Gastroesophageal sphincter (tissue), 4 donors: ENCODE measurements at places on chromosomes 11 and 22. TPM values are rescaled to one million over a fixed set of nuclear protein-coding genes. Genes with fewer than 3 reads are reported as not detected.

Gene ACR
- not detected for total RNA-seq

Gene KIF18A
- 0.81 TPM for total RNA-seq

DNA sequence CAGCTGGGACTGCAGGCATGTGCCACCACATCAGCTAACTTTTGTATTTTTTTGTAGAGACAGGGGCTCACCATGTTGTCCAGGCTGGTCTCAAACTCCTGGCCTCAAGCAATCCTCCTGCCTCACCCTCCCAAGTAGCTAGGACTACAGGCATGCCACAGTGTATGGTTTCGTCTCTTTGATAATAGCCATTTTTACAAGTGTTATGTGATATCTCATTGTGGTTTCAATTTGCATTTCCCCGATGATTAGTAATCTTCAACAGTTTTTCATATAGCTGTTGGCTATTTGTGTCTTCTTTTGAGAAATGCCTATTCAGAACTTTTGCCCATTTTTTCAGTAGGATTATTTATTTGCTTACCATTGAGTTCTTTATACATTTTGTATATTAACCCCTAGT lies 9.0 kb upstream of the MTMR3 start:
- ATAC-seq: no peak

- ATAC-seq: no peak
Observed at GRCh38 chr11:72069200-72069599, 11.1 kb downstream of the NUMA1 start.

Gene MCM5
- total RNA-seq: 15.4 TPM

Gene CARD10
- total RNA-seq: 4.0 TPM

Gene NXF1
- total RNA-seq: 72.3 TPM

DNA sequence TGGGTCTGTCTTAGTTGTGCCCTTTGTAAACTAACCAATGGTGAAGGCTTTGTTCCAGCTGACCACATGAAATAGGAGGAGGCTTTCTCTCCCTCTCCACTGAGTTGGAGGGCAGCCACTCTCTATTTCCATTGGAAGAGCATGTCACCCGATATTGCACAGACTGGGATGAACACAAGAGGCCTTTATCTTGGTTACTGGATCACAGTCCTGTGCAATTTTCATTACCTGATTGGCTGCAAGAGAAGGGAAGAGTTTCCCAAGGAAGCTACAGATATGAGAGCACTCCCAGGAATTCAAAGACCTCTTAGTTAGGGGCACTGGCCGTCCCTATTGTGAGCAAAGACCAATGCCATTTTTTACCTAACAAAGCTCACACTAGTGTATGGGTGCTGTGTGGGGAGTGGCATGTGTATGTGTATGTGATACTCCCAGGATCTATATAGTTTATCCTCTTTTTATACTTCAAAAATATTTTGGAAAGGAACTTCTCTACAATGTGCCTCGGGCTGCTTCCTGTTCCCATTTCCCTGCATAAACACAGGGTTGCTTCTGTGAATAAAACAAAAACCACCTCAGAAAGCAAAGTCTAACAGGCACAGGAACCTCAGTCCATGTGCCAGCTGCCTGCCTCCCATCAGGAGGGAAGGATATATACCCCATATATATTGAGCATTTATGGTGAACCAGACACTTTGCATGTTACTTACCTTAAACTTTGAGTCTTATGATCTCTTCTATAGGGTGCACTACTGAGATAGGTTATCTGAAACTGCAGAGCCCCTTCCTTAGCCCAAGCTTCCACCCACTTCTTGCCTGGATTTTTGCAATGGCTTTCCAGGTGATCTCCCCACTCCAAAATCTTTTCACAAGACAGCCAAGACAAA lies 126.5 kb downstream of the RASSF10 start:
- ATAC-seq: no peak

GRCh38 chr11:111193924-111194490 lies 51.5 kb upstream of the POU2AF2 start:
- ATAC-seq: no peak

Gene TEX12
- not detected for total RNA-seq

- ATAC-seq: peak; percentile 65
Observed at GRCh38 chr11:100632941-100633452, 54.1 kb upstream of the ARHGAP42 start.

Gene CDC45
- 2.1 TPM for total RNA-seq

Gene GDPD4
- total RNA-seq: not detected

- peak; percentile 55 for ATAC-seq
Observed at GRCh38 chr11:130102301-130103249, 32.9 kb downstream of the APLP2 start.

- no peak for ATAC-seq
Observed at GRCh38 chr11:100753571-100753970, 66.5 kb downstream of the ARHGAP42 start.

Gene TSPAN32
- 3.6 TPM for total RNA-seq

Gene C11orf91
- total RNA-seq: not detected

- ATAC-seq: peak; percentile 73
Observed at GRCh38 chr22:19179497-19180048, 1.0 kb upstream of the SLC25A1 start.

Gene PAFAH1B2
- total RNA-seq: 60.7 TPM

- no peak for ATAC-seq
Observed at GRCh38 chr22:22037229-22037628, 54.6 kb upstream of the TOP3B start.

Gene POLDIP3
- total RNA-seq: 50.7 TPM

Gene SLC5A12
- total RNA-seq: not detected

- no peak for ATAC-seq
Observed at GRCh38 chr11:61880031-61880430, 11.3 kb downstream of the FADS3 start.

Gene SERGEF
- 35.7 TPM for total RNA-seq

DNA sequence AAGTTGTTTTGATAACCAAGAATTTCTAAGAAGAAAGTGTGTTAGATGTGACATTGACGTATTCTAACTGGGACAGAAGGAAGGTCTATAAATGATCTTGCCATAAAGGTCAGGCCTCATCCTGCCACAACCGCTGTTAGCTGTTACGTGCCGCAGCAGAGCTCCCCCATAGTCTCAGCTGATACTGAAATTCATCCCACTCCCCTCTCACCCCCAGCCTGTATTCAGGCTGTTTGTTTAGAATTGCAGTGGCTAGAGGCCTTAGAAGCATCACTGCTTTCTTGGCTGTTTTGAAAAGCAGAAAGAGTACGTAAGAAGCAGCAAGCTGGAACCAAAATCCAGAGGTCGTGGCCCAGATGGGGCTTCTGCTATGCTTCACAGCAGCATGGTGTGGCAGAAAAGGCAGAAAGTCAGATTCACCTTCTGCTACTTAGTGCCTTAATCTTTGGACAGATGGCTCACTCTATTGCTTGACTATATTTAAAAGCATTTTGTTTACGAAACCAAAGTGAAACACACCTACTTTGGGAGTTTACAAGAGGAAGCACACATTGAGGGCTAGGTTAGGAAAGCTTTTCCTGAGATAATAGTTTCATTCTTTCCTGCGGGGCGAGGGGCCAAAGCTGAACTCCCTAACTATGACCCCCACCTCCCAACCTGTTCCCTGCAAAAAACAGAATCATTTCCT lies 950 bp upstream of the LAYN start:
- ATAC-seq: peak; percentile 4

- ATAC-seq: no peak
Observed at GRCh38 chr11:45264839-45265515, 21.2 kb downstream of the SYT13 start.

DNA sequence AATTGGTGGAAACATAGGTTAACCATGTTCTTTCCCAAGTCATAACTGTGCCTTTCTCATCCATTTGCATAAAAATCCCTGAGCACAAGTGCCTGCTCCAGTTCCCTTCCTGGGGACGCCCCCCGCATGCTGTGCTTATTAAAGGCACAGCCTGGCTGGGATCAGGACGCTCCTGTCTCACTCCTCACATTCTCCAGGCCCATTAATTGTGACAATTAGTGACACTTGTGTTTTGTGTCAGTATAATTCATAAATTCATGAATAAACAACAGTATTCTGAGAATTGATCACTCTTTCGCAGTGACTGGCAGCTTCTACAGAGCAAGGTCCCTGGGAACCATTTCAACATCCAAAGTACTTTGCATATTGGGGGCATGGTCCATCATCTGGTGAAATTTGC lies 1354.4 kb downstream of the TBC1D22A start:
- no peak for ATAC-seq

DNA sequence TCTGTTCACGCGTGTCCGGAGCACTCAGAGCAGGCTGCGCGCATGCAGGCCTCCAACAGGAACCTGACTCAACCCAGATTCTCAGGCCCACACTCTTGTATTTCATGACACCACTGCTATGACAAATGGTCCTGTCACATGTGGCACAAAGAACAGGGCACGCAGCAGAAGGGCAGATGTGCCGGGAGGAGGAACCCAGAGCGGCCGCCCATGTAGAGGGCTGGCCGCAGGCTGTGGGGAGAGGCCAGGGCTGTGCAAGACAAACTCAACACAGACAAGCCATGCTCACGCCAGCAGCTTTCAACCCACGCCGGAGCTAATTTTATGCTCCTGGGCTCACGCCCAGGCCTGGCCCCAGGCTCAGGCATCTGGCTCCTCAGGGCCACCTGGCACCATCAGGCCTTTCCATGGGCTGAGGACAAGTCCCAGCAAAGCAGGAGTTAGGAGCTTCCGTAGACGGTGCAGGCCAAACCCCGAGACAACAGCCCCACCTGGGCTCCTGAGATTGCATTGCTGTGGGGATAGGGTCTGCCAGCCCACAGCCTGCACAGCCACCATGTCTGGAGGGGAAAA lies 40.0 kb downstream of the DUSP8 start:
- ATAC-seq: peak; percentile 68

DNA sequence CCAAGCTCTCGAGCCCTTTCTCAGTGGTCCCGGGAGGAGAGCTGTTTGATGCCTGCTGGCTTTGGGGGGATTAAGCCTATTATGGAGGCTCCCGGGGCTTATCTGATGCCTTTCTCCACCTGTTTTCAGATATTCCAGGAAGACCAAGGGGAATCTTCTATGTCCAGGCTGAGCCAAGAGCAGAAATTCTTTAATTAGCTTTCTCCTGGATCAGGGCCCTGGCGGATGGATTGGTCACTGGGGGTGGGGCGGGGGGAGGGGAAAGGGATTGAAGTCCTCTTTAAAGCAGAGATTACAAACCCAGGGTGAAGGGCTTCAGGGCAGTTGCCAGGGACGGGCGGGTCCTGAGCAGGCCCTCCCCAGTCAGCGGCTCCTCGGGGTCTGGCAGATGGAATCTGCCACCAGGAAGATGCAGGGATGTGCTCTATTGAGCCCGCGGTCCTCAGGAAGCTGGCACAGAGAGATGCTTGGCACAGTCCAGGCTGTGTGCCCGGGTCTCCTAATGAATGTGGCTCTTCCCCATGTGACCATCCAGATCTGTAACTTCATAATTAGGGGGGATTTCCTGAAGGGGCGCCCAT lies 33.6 kb downstream of the MACROD1 start:
- ATAC-seq: no peak

Gene TUBA8
- 1.3 TPM for total RNA-seq

DNA sequence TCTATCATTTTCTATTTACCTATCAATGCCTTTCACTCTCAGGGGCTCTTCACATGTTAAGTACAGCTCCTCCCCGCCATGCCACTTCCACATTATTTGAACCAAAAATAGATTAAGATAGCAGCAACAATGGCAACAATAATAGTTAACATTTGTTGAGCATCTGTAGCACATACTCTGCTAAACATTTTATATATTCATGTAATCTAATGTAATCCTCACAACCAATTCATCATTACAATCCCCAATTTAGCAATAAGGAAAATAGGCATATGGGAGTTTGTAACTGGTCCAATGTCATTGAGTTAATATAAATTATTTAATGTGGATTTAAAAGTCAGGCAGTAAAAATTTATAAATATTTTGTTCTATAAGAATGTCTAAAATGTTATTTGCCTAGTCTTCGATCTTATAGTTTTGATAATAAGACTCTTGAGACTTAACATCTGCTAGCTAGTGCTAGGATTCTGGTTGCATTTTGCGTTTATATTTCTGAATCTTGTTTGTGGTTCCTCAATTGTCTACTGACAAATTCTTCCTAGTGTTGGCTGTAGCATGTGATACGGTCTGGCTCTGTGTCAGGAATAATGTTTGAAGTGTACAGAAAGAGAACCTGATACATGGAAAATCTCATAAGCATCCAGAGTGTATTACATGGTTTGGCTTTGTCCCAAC lies 621.5 kb upstream of the LUZP2 start:
- ATAC-seq: no peak

Gene SCO2
- total RNA-seq: not detected

DNA sequence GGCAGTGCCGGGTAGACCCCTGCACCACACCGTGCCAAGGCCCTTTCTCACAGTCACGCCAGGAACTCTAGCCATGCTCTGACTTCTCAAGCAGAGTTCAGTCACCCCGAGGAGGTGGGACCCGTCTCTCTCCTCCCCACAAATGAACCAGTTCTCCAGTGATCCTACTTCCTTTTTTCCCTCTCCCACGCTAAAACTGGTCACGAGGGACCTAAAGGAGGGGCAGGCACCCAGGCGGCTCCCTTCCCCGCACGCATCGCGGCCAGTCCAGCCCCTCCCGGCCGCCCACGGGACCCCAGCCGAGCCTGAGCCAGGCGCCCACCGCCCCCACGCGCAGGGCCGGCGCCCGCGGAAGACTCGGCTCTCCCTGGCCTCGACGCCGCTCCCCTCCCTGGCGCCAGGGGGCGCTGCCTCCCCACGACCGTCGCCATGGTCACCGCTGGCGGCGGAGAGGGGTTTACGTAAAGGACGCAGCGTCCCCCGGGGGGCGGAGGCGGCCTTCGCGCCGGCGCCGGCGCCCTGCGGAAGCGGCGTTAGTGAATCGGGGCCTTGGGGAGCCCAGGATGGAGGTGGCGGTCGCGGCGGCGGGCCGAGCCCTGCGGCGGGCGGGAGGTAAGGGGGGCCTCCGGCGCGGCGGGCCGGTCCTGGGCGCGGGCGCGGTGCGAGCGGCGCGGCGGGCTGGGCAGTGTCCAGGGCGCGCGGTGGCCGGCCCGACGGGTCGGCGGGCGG lies at the start of gene DAGLA:
TSS of gene DAGLA (plus strand) at position 499 of the 729 bp plus-strand sequence. CDS start 39,765 bp downstream, outside the sequence.
- ATAC-seq: peak; percentile 83

GRCh38 chr11:41235668-41236067 lies 223.8 kb downstream of the LRRC4C start:
- ATAC-seq: no peak

Gene FGF19
- not detected for total RNA-seq

- peak; percentile 94 for ATAC-seq
Observed at GRCh38 chr11:65487467-65488272, 11.2 kb upstream of the MALAT1 start.

DNA sequence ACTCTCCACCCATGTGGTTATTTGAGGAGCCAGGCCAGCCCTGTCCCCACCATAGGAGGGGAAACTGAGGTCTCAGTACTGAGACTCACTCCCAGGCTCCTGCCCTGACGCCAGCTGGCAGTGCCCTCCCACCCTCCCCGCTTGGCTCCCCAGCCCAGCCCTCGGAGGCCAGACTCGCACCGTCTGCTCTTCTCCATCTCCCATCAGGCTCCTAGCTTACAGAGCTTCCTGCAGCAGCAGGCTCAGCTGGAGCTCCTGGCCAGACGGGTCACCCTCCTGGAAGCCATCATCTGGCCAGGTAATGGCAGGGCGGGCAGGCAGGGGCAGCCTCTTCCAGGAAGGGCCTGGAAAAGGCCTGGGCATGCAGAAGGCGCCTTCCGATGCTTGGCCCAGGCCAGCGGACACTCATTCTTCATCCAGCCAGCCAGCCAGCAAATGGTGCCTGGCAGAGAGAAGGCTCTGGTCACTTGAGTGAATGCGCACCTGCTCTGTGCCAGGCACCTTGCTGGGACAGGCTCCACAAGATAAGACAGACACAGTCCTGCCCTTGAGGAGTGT lies 12.6 kb downstream of the RHBDD3 start:
- no peak for ATAC-seq
